ENCODE measurements at places on chromosomes 5 and 9. TPM values are rescaled to one million over a fixed set of nuclear protein-coding genes. Genes with fewer than 3 reads are reported as not detected.

- no peaks in the 10 kb centered on the region for H3K36me3 ChIP-seq
- H3K27me3 ChIP-seq = no peaks in the 10 kb centered on the region
Measured at GRCh38 chr9:114521846-114522245, 16.6 kb upstream of the WHRN start.

DNA sequence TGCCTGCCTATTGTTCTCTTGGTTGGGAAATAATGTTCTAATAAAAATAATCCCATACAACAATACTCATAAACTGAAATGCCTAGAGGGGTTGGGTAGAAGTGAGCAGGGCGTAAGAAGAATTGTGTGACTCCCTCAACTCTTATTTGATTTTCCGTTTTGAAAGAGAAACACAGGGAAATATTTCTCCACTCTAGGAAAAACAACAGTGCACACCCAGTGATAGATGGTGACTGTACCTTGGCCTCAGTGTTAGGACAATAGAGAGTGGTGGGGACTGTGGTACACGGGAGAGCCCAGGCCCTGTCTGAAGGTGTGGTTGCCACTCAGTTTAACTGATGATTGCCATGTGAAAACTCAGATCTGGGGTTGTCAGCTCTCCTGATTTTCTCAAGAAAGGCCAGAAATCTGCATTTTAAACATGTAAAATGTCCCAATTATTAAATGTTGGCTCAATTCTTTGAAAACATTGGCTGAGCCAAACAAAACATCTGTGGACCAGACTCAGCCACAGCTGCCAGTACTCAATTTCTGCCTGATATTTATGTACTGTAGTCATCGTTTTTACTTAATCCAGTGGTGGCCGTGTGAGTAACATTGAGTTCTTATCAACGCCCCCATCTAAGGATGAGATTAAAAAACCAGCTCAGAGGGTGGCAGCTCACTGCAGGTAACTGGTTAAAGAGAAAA, 103.8 kb upstream of the ZNF618 start:
- H3K27ac ChIP-seq = no peak overlapping the region
- DNase-seq = no peak
- H3K4me1 ChIP-seq = no peaks in the 10 kb centered on the region
- no peaks in the 10 kb centered on the region for H3K36me3 ChIP-seq
- H3K4me3 ChIP-seq = no peak overlapping the region

- H3K27me3 ChIP-seq = no peaks in the 10 kb centered on the region
- no peak overlapping the region for H3K4me3 ChIP-seq
- DNase-seq = no peak
- no peaks in the 10 kb centered on the region for H3K36me3 ChIP-seq
Measured at GRCh38 chr5:160799184-160799583, 52.8 kb downstream of the ATP10B start.

The PLEKHG4B gene
- total RNA-seq = 0.47 TPM

DNA sequence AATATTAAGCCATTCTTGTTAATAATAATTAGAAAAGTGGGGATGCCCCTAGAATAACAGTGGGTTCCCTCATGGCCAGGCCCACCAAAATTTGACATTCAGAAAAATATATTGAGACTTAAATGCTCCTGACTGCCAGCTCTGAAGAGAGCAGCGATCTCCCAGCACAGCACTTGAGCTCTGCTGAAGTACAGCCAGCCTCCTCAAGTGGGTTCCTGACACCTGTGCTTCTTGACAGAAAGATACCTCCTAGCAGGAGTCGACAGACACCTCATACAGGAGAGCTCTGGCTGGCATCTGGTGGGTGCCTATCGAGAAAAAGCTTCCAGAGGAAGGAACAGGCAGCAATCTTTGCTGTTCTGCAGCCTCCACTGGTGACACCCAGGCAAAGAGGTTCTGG, 261.5 kb downstream of the DTWD2 start:
- no peaks in the 10 kb centered on the region for H3K36me3 ChIP-seq
- H3K4me1 ChIP-seq = no peaks in the 10 kb centered on the region
- no peak overlapping the region for H3K4me3 ChIP-seq
- no peak for DNase-seq

The PCDHA1 gene
- not detected for total RNA-seq

GRCh38 chr5:160959804-160960203, 107.8 kb upstream of the ATP10B start:
- no peak overlapping the region for H3K4me3 ChIP-seq
- H3K36me3 ChIP-seq = no peaks in the 10 kb centered on the region
- H3K27ac ChIP-seq = no peak overlapping the region
- DNase-seq = no peak
- H3K4me1 ChIP-seq = no peaks in the 10 kb centered on the region
